Osteocyte (in vitro differentiated cells): ENCODE measurements at places on chromosomes 5 and 9. TPM values are rescaled to one million over a fixed set of nuclear protein-coding genes. Genes with fewer than 3 reads are reported as not detected.

- peaks cover 3% of the 10 kb centered on the region for H3K4me1 ChIP-seq
- no peak overlapping the region for H3K27ac ChIP-seq
- no peaks in the 10 kb centered on the region for H3K27me3 ChIP-seq
- no peak overlapping the region for H3K4me3 ChIP-seq
- no peak for DNase-seq
- no peaks in the 10 kb centered on the region for H3K36me3 ChIP-seq
Measured at GRCh38 chr9:117101008-117101407, 313.8 kb downstream of the ASTN2 start.

- no peak overlapping the region for H3K4me3 ChIP-seq
- H3K36me3 ChIP-seq = no peaks in the 10 kb centered on the region
- H3K27me3 ChIP-seq = no peaks in the 10 kb centered on the region
- peaks cover 5% of the 10 kb centered on the region for H3K4me1 ChIP-seq
- no peak overlapping the region for H3K27ac ChIP-seq
- no peak for DNase-seq
Measured at GRCh38 chr5:57705769-57706168, 223.2 kb upstream of the ACTBL2 start.

DNA sequence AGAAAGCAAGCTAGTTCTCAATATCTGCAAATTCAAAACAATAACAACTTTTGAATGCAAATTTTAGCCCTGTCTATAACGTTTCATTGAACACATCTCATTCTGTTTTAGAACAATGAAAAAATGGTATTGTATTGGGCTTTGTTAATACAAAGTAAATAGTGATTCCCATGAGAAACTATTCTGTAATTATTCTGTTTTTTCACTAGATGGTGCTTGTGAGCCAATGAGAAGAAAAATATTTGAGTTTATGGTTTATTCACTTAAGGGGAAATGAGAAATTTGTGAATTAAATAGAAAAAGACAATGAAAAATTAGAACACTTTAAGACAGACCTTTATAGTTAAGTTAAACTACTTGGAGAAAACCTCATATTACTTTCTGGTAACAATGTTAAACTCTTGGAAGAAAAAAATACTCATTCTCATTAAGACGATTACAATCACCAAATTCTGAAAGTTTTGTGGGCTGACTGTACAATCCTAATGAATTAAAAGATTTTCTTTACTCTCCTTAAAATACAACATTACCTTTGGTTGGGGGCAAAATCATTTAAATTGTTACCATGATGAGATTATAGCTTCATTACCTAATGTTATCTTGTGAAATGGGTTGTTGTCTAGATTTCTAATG is 127.0 kb downstream of the NNT start:
- peaks cover 49% of the 10 kb centered on the region for H3K27me3 ChIP-seq
- H3K36me3 ChIP-seq = no peaks in the 10 kb centered on the region
- H3K27ac ChIP-seq = no peak overlapping the region
- DNase-seq = no peak
- no peak overlapping the region for H3K4me3 ChIP-seq

GRCh38 chr5:42495914-42496313 is 72.7 kb downstream of the GHR start:
- no peaks in the 10 kb centered on the region for H3K36me3 ChIP-seq
- DNase-seq = no peak
- H3K27me3 ChIP-seq = no peaks in the 10 kb centered on the region
- no peak overlapping the region for H3K27ac ChIP-seq
- H3K4me3 ChIP-seq = no peak overlapping the region
- H3K4me1 ChIP-seq = no peaks in the 10 kb centered on the region

DNA sequence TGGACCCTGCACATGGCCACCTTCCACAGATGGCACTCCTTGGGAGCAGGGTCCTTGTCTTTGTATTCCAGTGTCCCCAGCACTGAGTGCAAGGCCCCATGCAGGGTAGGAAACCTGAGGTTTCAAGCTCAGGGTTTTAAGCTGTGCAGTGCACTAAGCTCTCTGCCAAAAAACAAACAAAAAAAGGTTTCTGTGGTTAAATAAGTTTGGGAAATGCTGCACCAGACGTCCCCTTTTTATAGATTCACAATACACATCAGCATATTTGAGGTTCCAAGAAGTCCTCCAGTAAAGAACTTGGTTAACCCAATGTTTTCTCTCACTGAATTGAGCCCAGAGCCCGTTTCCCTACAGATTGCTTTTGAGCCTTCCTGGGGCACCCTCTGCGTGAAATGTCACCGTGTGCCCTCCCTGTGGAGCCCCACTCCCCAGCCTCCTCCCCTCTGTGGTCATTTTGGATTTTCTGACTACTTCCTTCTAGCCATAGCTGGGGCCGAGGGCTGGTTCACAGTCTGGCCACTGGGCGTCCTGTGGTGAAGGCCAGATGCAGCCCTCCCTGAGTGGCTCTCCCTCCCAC is 17.1 kb downstream of the DELE1 start:
- H3K36me3 ChIP-seq = peaks cover 12% of the 10 kb centered on the region
- peaks cover 16% of the 10 kb centered on the region for H3K4me1 ChIP-seq
- H3K4me3 ChIP-seq = no peak overlapping the region
- peaks cover 3% of the 10 kb centered on the region for H3K27me3 ChIP-seq
- DNase-seq = no peak
- H3K27ac ChIP-seq = peak overlapping the region; percentile 56

The SLC6A7 gene
- not detected in 2 replicates for total RNA-seq

The CAVIN4 gene
- total RNA-seq = 1.1 and 1.6 TPM in 2 replicates
